Activated T-helper 17 cell treated with anti-CD3 and anti-CD28 coated beads, Interleukin-2, amount 50 U/mL, for 72 hours (primary cell): ENCODE measurements at places on chromosomes 7 and 10. TPM values are rescaled to one million over a fixed set of nuclear protein-coding genes. Genes with fewer than 3 reads are reported as not detected.

The CABCOCO1 gene
- not detected for total RNA-seq

The TCERG1L gene
- total RNA-seq = 0.05 TPM

The NKX1-2 gene
- not detected for total RNA-seq

The KIF11 gene
- total RNA-seq = 64.1 TPM

The FKBP9 gene
- 1.7 TPM for total RNA-seq

The NAMPT gene
- total RNA-seq = 469 TPM

The PNLIPRP3 gene
- total RNA-seq = not detected

The CAMK1D gene
- total RNA-seq = 20.7 TPM

The C10orf62 gene
- not detected for total RNA-seq

The PDZD7 gene
- total RNA-seq = 0.48 TPM

The CYP26C1 gene
- not detected for total RNA-seq

The CLDN4 gene
- total RNA-seq = 0.26 TPM

The ZFAND2A gene
- total RNA-seq = 27.7 TPM

The CALD1 gene
- 27.2 TPM for total RNA-seq

The PRDX3 gene
- total RNA-seq = 141 TPM

The ZNF487 gene
- 2.5 TPM for total RNA-seq

The TBX20 gene
- not detected for total RNA-seq

The ECHDC3 gene
- not detected for total RNA-seq

The HOXA11 gene
- total RNA-seq = not detected

The HKDC1 gene
- 0.19 TPM for total RNA-seq

The OPN4 gene
- not detected for total RNA-seq
